ENCODE measurements at places on chromosomes 11 and 22. TPM values are rescaled to one million over a fixed set of nuclear protein-coding genes. Genes with fewer than 3 reads are reported as not detected.

Gene FAM180B
- total RNA-seq: not detected

DNA sequence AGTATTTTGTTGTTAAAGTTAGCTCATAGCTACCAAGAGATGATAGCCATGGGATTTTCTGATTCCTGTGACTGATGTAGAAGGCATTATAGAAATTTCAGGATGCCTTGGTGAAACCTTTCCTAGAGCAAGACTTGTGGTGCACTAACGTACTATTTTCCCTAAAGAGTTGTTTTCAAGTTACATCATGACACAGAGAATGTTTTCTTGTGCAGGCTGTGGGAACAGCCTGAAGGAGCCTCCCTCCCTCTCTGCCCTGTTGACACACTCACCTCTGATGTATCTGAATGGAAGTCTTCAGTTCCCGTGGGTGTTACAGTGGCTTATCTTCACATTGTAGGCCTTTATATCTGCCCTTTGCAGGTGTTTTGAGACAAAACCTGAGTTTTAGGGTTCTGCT, 121.6 kb downstream of the LDLRAD3 start:
- DNase-seq: no peak

GRCh38 chr11:75236062-75236461, 4.5 kb upstream of the TPBGL start:
- no peak for DNase-seq

- DNase-seq: peak; percentile 34
Observed at GRCh38 chr11:9861860-9862725, 198.2 kb downstream of the SWAP70 start.

All from activated naive CD8-positive, alpha-beta T cell treated with anti-CD3 and anti-CD28 coated beads, Interleukin-2, amount 10 ng/mL, durations not matched to agents 7 days and 5 days (primary cell).